ENCODE measurements at places on chromosomes 3 and 15. TPM values are rescaled to one million over a fixed set of nuclear protein-coding genes. Genes with fewer than 3 reads are reported as not detected.

The ALDH1L1 gene
- total RNA-seq: not detected

The ARHGEF26 gene
- total RNA-seq: not detected

The DNAH1 gene
- total RNA-seq: 81.7 TPM

The MESP2 gene
- total RNA-seq: not detected

The OR5K2 gene
- not detected for total RNA-seq

The ANKRD28 gene
- total RNA-seq: 99.7 TPM

The TICRR gene
- total RNA-seq: 0.14 TPM

The OR5K4 gene
- total RNA-seq: not detected

The DUOXA1 gene
- 0.39 TPM for total RNA-seq

The ECE2 gene
- total RNA-seq: not detected

The RARB gene
- total RNA-seq: not detected

The RLBP1 gene
- not detected for total RNA-seq

The KBTBD13 gene
- total RNA-seq: not detected

The SLC24A5 gene
- total RNA-seq: not detected

The AGTR1 gene
- total RNA-seq: not detected

The ZMYND10 gene
- 6.3 TPM for total RNA-seq

The ATP10A gene
- total RNA-seq: 67.0 TPM

The CNTN4 gene
- not detected for total RNA-seq

The CCR2 gene
- total RNA-seq: 0.21 TPM

The KCNAB1 gene
- total RNA-seq: not detected

The SUMF1 gene
- 19.8 TPM for total RNA-seq

The SST gene
- total RNA-seq: not detected

The CHDH gene
- total RNA-seq: 0.09 TPM

The PLA2G4E gene
- total RNA-seq: not detected

The WDR49 gene
- total RNA-seq: 1.4 TPM

The GRAMD2A gene
- not detected for total RNA-seq

The HGD gene
- 2.5 TPM for total RNA-seq

The SNX1 gene
- total RNA-seq: 111 TPM

The SI gene
- total RNA-seq: not detected

The NME9 gene
- not detected for total RNA-seq

The ROBO1 gene
- total RNA-seq: not detected
